ENCODE measurements at places on chromosomes 11 and 22.
A peak's percentile ranks its signal among the peaks of the same experiment; 100 is the strongest.

- no peak for DNase-seq
These were observed 941.8 kb downstream of the BRD1 start for GRCh38 chr22:48885919-48886305.

GRCh38 chr11:28049338-28050216 lies 58.4 kb downstream of the KIF18A start:
- no peak for DNase-seq

DNA sequence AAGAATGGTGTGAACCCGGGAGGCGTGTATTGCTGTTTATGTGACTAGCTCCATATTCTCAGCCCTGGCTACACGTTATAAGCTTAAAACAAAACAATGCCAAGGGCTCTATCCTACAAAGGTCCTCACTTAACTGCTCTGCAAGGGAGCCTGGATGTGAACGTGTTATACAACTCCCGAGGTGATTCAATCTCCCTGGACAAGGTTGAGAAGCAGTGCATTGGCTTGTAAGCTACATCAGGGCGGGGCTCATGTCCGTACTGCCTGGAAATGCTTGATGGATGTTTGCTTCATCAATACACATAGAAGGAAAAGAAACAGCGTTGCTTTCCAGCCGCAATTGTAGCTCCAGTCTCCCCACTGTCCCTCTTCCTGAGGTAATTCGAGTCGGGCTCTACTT lies 256.9 kb upstream of the SYN3 start:
- no peak for DNase-seq

GRCh38 chr11:65420979-65421793 lies 1.4 kb upstream of the NEAT1 start:
- peak; percentile 91 for DNase-seq

GRCh38 chr22:23695141-23695540 lies 4.3 kb downstream of the RGL4 start:
- DNase-seq = no peak

DNA sequence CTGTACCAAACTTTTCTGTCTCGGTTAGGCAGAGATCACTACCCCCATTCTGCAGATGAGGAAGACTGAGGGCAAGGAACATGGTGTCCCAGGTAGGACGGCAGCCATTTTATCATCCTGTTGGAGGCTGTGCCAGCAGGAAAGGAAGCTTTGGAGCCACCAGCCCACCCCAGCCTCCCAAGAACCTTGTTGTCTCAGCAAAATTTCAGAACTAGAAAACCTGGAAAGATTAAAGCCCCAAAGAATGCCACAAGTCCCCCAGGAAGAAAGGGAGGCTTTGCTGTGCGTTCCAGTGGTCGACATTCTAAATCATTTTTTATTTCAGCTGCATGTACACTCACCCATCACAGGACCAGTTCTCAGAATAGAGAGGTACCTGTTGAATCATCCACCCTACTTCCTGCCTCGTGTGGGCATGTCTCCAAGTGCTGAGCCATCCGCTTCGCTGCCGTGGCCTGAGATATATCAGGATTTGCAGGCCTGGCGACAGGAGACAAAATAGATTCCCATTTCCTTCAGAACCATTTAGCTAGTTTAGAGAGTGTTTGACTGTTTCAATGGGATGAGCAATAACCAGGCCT lies 13.0 kb upstream of the EIF3D start:
- no peak for DNase-seq

DNA sequence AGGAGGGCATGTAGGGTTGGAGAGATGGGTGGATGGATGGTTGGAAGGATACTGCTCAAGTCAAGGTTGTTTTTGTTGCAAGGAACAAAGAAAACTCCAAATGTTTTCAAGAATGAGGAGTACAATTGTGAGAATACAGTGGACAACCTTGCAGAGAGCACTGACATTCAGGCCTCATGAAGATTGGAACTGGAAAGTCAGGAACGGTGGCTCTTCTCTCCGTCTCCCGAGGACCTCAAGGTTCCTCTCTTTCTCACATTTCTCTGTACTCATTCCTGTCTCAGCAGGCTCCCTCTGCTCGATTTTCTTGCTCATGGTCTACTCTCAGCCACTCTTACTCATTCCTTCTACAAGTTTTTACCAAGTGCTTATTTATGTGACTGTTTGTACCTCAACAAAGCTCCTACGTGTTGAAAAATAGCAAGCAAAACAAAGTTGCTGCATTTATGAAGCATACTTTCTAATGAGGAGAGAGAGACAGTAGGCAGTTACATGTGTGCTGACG lies 97.6 kb downstream of the SWAP70 start:
- no peak for DNase-seq

GRCh38 chr22:21665047-21665851 lies 563 bp upstream of the PPIL2 start:
- no peak for DNase-seq

- DNase-seq = no peak
These were observed 23.4 kb downstream of the TPBGL start for GRCh38 chr11:75263944-75264349.

DNA sequence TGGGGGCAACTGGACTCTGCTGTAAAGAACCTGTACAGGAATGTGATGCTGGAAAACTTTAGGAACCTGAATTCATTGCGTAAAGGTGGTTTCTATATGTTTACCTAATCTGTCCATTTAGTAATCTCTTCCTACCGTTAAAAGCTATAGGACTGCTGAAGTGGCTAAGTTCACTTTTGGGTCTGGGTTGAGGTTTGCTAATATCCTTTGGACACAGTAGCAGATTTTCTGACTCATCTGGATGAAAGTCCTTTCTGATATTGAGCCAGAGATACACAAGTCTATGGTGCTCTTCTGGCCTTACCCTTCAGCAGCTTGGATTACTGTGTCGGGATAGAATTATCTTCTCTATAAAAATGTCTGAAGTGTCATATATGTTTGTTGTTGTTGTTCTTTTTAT lies 16.9 kb downstream of the ZNF215 start:
- no peak for DNase-seq

DNA sequence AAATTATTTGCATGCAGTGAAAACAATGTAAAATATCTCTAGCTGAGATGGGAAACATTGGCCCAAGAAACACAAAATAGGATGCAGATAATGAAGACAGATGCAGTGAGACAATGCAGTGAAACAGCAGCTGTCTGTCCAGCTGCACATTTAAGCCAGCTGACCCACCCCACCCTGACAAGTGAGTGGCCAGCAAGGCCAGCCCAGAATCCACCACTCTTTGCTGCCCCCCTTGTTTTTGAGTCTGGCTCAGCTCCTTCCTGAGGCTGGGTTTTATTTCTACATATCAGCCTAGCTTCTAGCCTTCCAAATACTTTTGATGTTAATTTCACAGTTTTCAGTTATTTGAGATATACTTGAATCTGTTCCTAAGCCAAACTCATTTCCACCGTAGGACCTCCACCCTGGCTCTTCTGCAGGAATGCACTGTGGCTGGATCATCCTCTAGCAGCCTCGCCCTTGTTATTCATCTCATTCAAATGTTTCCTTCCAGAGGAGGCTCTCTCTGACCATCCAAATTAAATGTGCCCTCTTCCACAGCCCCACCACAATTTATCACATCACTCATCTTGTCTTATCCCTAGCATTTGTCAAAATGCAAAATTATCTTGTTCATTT lies 154.1 kb upstream of the POU2AF2 start:
- no peak for DNase-seq

DNA sequence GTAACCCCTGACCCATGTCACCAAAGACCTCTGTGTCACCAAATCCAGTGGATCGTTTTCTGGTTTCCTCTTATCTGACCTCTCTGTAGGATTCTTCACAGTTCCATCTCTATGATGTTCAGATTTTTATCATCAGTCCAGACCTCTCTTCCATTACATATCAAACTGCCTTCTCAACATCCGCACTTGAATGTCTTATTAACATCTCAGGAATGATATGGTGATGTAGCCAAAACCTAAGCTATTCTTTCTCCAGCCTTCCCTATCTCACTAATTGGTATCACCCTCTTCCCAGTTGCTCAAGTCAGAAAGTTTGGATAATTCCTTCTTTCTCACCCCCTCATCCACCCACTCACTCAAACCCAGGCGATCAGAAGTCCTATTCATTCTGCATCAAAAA lies 13.4 kb downstream of the APLNR start:
- DNase-seq = no peak

GRCh38 chr11:95563173-95563572 lies 226.4 kb downstream of the FAM76B start:
- no peak for DNase-seq

DNA sequence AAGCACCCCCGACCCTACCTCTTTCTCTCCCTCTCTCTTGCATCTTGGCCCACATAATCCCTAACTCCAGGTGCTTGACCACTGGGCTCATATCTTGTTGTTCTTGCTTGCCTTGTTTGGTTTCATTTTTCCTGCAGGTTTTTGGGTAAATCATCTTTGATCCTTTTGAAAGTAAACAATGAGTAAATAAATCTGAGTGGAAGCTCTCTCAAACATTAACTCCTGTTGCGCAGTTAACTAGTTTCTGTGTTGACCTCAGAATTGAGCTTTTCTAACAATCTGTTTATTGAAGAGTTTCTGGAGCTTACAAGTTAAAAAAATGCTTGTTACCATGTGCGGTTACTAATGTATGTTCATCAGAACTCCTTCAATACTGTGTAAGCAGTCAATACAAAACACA lies 38.8 kb upstream of the MICAL2 start:
- DNase-seq = no peak

- DNase-seq = no peak
These were observed 12.4 kb downstream of the UCP2 start for GRCh38 chr11:73969991-73970800.

DNA sequence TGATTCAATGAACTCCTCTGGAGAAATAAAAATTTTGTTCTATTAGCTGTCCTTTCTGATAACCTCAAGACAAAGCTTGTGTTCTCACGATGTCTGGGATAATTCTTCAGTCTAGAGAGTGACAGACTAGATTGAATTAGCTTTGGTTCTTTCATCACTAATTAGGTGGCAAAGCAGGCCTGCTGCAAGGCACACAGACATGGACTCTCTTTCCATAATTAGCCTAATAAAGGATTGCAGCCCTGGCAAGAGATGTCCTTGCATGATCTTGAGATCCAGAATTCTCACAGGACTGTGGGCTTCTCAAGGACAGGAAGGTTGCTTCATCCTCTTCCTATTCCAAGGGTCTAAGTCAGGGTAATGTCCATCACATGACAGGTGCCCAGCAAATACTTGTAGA lies 245.6 kb upstream of the ZC3H12C start:
- DNase-seq = no peak

- DNase-seq = no peak
These were observed 46.6 kb upstream of the RCN1 start for GRCh38 chr11:32044158-32044863.

DNA sequence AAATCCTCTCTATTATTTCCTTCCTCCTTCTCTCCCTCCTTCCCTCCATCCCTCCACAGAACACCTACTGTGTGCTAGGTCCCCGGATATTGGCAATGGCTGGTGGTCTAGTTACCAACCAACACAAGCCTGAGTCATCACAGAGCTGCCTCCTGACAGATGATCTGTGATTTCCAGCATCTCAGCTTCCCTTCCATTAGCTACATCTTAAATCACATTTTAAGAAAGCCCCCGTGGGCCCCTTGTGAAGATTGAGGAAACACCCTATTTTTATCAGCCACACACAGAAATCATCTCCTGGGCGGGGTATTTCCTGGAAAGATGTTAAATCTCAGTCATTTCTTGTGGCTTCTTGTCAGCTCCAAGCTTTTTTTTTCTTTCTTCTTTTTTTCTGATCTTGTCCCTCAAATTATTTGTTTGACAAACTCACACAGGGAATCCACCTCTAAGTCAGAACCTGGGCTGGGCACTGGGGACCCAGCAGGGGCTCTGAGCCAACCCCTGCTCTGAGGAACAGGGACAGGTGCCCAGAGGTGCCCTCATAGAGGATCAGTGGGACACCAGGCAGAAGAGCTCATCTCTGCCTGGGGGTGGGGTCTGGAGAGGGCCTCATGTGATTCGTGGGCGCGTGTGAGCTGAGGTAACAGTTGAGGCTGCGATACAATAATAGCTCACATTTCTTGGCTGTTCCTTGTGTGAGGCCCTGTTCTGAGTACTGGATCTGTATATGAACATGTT lies 42.4 kb downstream of the CACNA1I start:
- DNase-seq = no peak

DNA sequence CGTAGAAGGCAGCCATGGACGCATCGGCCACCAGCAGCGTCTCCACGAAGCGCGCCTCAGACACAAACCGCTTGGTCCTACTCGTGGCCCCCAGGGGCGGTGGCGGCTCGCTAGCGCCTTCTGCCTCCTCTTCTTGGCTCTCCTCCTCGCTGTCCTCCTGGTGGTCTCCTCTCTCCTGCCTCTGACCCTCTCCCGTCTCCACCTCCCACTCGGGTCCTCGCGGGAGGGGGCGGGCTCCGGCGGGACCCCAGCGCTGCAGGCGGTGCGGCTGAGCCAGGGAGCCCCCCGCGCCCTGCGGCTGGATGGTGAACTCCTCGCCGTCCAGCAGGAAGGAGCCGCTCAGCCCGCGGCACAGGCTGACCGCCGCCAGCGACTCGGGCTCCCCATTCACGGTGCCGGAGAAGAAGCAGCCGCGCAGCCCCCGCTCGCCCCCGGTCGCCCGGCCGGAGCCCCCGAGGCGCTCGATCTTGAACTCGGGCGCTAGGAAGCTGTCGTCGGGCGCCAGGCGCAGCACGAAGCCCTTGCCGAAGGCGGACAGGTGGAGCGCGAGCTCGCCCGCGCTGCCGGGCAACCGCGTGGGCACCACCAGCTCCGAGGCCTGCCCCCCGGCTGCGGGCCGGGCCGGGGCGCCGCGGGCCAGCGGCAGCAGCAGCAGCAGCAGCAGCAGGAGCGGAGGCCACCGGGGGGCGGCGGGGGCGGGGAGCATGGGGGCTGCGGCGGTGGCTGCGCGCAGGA lies 661 bp downstream of the ADAMTS8 start:
- no peak for DNase-seq

DNA sequence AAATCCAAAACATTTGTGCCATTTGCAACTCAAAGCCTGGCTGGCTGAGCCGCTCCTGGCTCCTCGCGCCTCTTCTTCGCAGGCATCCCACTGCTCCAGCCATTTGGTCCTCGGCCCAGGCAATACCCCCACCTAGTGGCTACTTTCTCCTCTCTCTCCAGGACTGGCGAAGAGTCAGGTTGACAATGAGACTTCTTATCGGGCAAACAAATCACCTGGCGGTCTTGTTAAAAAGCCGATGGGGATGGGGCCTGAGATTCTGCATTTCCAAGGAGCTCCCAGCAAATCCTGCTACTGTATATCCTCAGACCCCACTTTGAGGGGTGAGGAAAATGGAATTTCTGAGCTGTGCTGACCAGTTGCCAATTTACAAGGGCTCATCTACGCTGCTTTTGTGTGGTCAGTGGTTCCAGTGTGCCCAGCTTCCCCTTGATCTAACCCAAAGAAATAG lies 89.0 kb downstream of the ISX start:
- peak; percentile 30 for DNase-seq

- no peak for DNase-seq
These were observed 1065.9 kb downstream of the LRRC4C start for GRCh38 chr11:40393511-40393910.

DNA sequence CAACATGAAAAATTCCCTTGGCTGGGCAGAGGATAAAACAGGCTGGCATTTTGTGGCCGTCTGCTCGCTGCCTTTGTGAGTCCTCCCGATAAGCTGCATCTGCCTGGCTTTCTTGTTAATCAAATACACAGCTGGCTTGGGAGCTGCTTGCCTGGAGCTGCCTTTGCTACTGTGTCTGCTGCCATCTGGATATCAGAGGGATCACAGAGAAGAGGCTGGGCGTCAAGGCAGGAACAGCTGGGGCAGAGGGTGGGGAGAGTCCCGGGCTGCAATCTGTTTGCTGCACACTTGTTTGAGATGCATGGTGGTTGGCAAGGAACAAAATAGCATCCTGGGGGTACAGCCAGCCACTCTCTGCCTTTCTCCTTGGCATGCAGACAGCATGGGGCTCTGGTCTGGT lies 36.0 kb downstream of the COMMD9 start:
- DNase-seq = no peak

GRCh38 chr11:1823376-1824220 lies 11.2 kb upstream of the SYT8 start:
- no peak for DNase-seq

Measured in MM.1S (cell line).